ENCODE measurements at places on chromosomes 12 and 14. TPM values are rescaled to one million over a fixed set of nuclear protein-coding genes. Genes with fewer than 3 reads are reported as not detected.

ANKS1B gene
- total RNA-seq: 2.8 TPM

GRCh38 chr12:127881371-127882140, 385.4 kb upstream of the TMEM132C start:
- H3K4me3 ChIP-seq: no peak overlapping the region
- no peaks in the 10 kb centered on the region for H3K27me3 ChIP-seq
- H3K4me1 ChIP-seq: no peaks in the 10 kb centered on the region
- DNase-seq: no peak

DNA sequence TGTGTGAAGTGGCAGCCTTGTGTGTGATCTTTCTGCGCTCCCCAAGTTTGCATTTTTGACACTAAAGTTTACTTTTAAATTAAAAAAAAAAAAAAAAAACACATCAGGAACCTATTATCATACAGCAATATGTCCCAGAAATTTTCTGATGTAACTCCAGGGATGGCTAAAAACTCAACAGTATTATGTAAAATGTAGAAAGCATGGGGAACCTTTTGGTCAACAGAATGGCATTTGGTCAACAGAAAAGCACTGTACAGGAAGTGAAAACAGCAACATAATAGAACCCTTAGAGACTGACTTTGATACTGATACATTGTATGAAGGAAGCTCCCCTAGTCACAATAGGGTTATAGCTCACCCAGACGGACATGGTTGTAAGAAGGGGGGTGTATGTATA, 224.3 kb downstream of the ITPR2 start:
- no peaks in the 10 kb centered on the region for H3K27me3 ChIP-seq
- no peak for DNase-seq

DNA sequence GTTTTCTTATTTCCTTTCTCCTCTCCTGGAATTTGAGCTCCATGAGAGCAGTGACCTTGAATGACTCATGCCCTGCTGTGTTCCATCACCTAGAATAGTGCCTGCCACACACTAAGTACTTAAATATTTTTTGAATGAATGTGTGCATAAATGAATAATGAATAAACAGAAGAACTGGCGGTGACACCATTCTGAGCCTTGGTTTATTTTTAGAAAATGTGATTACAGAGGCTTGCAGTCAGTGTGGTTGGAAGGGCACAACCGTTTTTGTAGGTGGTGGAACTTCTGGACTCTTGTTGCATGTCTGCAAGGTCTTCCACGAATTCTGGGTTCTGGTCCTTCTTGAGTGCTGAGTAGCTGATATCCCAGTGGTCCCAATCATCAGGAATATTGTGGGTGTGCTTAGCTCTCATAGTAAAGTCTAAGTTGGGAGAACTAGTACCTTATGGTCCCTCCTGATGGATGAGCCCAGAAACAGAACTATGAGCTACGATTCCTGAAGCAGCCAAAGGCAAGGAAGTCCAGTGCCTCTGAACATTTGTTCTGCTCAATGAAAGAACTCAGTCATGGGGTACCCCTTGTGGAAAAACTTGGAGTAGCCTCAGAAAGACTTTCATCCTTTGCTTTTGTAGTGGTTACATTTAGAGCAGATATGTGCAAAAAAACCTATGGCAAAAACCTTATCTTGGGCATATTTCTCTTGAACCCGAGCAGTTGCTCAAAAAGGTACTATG, 28.8 kb upstream of the BHLHE41 start:
- DNase-seq: no peak
- no peaks in the 10 kb centered on the region for H3K36me3 ChIP-seq
- H3K27ac ChIP-seq: no peak overlapping the region
- no peak overlapping the region for H3K4me3 ChIP-seq
- H3K4me1 ChIP-seq: no peaks in the 10 kb centered on the region
- H3K27me3 ChIP-seq: peaks cover 14% of the 10 kb centered on the region

NPFF gene
- total RNA-seq: 0.44 TPM

- H3K4me1 ChIP-seq: peaks cover 22% of the 10 kb centered on the region
- no peak overlapping the region for H3K4me3 ChIP-seq
- H3K27ac ChIP-seq: no peak overlapping the region
These were observed 11.6 kb upstream of the TESPA1 start for GRCh38 chr12:54996205-54996604.

CBLN3 gene
- 5.5 TPM for total RNA-seq

DNA sequence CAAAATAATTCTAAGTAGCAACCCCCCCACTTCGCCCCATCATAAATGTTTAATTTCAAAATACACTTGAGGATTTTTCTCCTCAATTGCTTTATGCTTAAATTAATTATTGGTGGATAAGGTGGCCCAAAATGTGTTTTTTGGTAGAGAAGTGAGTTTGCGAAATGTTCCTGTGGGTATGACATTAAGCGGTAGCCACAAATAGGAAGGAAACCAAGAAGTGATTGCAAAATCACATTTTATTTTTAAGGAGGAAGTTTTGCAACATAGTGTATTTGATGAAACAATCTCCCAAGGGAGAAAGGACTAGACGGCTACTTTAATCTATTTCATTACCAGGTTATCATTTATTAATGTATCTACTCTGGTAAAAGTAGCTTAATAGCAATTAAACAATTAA, 25.5 kb downstream of the SLC25A3 start:
- no peaks in the 10 kb centered on the region for H3K4me1 ChIP-seq
- H3K27ac ChIP-seq: no peak overlapping the region
- no peak overlapping the region for H3K4me3 ChIP-seq
- peaks cover 1% of the 10 kb centered on the region for H3K36me3 ChIP-seq
- no peaks in the 10 kb centered on the region for H3K27me3 ChIP-seq

GRCh38 chr12:25556153-25556552, 3.1 kb upstream of the LMNTD1 start:
- H3K4me3 ChIP-seq: no peak overlapping the region
- H3K27ac ChIP-seq: no peak overlapping the region
- no peaks in the 10 kb centered on the region for H3K36me3 ChIP-seq

P2RX2 gene
- total RNA-seq: not detected
